ENCODE measurements at places on chromosomes 5 and 9.

- peak; percentile 33 for DNase-seq
These were observed 100.8 kb upstream of the DHFR start for GRCh38 chr5:80755626-80756025.

DNA sequence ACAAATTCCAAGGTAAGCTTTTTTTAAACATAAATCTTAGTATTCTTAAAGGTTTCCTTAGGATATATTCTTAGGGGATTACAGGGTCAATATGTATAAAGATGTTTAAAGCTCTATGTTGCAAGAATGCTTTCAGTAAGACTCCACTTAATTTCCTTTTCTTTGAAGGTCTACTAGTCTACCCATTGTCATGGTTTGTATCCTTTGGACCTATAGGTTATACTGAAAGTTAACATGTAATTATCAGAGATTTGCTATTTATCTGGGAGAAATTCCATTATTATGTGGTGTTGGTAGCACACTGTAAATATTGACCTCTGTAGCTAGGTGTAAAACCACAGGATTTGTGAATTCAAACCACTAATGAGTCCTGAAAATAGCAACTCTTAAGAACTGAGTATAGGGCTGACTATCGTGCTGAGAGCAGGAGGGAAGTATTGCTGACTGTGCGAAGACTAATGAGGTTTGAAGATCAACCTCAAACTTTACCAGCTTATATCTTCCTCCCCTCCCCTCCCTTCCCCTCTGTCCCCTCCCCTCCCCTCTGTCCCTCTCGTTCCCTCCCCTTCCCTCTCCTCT is 85.6 kb downstream of the GADD45G start:
- peak; percentile 66 for DNase-seq

GRCh38 chr9:4138180-4138579 is 161.7 kb downstream of the GLIS3 start:
- DNase-seq, result no peak

- DNase-seq, result no peak
These were observed 119.0 kb downstream of the SV2C start for GRCh38 chr5:76202182-76202581.

GRCh38 chr5:170182491-170182890 is 50.3 kb upstream of the C5orf58 start:
- no peak for DNase-seq

- DNase-seq, result peak; percentile 34
These were observed 53.3 kb downstream of the AHRR start for GRCh38 chr5:374631-375335.

- no peak for DNase-seq
These were observed 171.7 kb downstream of the MACROH2A1 start for GRCh38 chr5:135227064-135228022.

- no peak for DNase-seq
These were observed 57.5 kb downstream of the VAV2 start for GRCh38 chr9:133934482-133935232.

DNA sequence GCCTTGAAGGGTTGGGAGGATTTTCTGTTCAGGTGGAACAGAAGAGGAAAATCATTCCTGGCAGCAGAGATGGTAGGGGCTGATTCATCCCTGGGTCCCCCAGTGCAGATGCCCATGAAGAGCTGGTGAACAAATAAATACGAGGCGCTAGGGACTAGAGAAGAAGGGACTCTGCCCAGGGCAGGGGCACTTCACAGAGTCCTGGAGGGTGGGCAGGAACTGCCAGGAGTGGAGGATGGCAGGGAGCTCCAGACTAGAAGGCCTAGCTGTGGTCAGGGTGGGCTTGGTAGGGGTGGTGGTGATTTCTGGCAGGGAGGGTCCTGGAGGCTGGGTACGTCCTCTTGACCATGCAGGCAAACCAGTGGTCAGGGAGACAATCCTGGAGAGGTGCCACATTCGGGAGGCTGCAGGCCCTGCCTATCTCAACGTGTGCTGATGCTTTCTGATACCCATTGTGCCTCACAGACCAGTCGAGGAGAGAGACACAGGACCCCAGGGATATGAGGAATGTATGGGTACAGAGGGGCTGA is 69.9 kb downstream of the CRB2 start:
- DNase-seq, result no peak

DNA sequence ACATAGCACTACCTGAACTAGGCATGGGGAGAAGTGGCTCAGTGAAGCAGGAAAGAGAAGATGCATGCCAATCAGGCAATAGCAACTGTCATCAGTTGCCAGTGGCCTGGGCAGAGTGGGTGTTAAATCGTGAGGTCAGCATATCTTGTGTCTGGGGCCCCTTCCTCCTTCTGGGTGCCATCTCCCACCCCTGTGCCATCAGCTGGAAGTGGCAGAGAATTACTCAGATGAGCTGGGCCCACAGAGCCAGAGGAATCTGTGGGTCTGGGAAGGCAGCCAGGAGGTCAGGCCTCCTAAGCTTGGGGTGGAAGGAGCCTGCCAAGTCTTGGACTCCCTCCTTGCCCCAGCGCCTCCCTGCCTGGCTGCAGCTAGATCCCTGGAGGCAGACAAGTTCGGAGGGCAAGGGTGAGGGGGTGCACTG is 66.5 kb downstream of the GALNT12 start:
- DNase-seq, result no peak

GRCh38 chr5:14179446-14179845 is 36.3 kb downstream of the TRIO start:
- DNase-seq, result no peak

DNA sequence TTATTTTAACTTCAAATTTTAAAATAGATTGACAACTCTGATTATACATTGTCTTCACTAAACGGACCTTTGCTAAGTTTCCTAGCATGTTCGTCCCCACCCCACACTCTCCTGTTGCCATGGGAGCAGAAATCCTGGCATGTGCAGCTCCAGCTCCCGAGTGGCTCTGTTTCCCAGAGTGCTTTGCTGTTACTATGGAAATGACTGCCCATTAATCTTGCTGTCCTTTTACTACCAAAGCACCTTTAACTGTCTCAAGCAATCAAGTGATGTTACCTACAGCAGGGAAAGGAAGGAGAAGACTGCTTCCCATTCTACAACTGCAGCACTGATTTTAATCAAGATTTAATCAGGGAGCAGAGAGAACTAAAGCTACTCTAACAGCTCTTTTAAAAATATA is 212.0 kb upstream of the KIF2A start:
- DNase-seq, result no peak

GRCh38 chr5:84961903-84962302 is 577.2 kb upstream of the EDIL3 start:
- no peak for DNase-seq

DNA sequence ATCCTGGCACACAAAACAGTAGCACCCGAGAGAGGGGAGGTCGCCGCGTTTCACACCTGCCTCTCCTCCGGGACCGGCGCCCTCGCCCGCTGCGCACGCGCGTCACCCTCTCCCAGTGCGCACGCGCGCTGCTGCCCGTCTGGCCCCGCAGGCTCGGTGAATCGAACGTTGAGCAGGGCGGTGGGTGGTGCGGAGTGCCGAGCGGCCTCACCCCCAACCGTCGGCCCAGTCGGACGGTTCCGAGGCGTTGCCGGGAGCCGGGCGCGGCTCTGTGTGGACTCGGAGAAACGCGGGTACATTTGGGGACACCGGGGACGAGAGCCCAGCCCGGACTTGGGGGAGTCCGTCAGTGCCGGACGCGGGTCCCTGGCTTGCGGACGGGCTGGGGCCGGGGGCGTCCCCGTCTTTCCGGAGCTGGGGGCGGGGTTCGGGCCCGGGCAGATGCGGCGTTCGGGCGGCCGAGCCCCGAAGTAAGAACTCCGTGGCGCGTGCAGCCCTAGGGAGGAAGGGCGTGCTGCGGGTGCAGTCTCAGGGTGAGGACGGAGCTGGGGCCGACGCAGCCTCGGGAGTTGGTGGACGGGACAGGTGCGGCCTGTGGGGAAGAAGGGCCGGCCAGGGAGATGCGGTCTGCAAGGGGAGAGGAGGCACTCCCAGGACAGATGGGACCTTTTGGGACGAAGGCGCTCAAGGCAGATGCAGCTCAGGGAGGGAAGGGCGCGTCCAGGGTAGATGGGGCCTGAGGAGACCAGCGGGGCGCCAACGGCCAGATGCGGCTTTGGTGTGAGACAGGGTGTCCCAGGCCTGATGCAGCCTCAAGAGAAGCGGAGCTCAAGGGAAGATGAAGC is at the start of gene POMT1:
TSS of gene POMT1 (plus strand) at position 138 of the 845 bp plus-strand sequence. CDS start 1,301 bp downstream, outside the sequence.
- DNase-seq, result peak; percentile 98

- DNase-seq, result no peak
These were observed 44.2 kb downstream of the SMC2 start for GRCh38 chr9:104138243-104138868.

DNA sequence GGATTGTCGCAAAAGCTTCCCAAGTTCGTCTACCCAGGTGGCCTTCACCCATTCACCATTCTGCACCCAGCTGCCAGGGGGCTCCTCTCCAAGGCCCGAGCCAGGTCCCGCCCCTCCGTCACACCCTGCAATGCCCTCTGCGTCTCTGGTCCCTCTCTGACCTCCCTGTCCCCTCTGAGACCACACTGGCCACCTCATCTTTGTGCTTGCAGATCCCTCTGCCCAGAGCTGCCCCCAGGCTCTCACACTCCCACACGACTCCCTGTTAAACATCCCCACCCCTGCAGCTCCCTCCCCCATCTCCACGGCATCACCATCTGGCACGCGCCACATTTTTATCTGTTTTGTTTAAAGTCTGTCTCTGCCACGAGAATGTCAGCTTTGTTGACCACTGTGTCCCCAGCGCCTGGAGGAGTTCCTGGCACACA is 243.6 kb downstream of the PBX3 start:
- no peak for DNase-seq

- DNase-seq, result no peak
These were observed 24.3 kb upstream of the CXCL14 start for GRCh38 chr5:135602882-135603721.

DNA sequence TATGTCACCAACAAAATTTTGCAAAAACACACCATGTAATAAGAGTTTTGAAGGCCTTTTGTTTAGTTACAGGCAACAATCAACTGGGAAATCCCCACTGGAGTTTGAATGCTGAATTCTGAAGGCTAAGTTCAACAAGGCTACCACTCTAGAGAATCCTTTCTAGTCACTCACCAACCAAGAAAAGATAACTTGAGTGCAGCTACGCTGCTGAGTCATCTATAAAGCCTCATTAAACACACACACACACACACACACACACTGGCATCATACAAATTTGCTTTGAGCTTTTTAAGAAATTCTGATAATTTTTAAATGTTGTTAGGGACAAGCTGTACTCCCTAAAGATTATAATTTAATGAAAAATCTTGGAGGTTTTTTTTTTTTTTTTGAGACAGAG is 219.6 kb downstream of the DENND1A start:
- peak; percentile 22 for DNase-seq

GRCh38 chr9:100167176-100167575 is 68.1 kb downstream of the INVS start:
- no peak for DNase-seq

- DNase-seq, result no peak
These were observed 40.0 kb downstream of the DAPK1 start for GRCh38 chr9:87537625-87538024.
